Stimulated activated CD8-positive, alpha-beta memory T cell treated with anti-CD3 and anti-CD28 coated beads, Interleukin-7, amount 100 ng/mL, for 1 hour (primary cell): ENCODE measurements at places on chromosomes 2 and 18.

- no peak for DNase-seq
Observed at GRCh38 chr2:84801811-84802210, 79.1 kb downstream of the TRABD2A start.

- no peak for DNase-seq
Observed at GRCh38 chr18:5618047-5618688, 74.4 kb upstream of the EPB41L3 start.

DNA sequence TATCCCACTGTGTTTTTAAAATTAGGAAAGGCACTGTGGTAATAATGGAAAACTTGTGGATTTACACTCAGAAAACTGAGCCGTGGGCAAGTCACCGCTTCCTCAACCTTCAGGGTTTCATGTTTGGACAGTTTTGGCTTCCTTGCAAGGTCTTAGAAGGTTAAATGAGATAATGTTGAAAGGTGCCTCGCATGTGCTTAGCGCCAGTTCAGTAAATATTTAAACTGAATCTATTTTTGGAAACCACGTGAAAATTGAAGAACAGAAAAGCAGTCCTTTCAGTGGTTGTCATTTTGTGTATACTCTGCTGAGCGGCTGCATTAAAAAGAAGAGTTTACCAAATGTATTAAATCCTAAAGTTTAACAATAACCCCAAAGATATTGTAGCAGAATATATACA is 15.2 kb upstream of the AGAP1 start:
- DNase-seq = no peak

DNA sequence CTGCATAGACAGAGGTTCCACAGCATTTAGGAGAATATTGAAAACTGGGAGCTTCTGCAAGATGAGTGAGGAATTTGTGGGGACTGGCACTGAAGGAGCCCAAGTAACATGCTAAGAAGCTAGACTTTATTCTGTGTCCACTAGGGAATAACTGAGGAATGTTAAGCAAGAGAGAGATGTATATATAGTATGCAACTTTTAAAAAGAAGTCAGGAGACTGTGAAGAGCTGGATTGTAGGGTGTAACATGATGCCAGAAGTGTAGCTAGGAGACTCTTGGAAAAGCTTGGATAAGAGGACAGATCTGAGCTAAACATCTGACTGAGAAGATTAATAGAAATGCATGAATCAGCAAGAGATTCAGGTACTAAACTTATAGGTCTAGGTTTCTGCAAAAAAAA is 270.6 kb upstream of the MMADHC start:
- DNase-seq = no peak

DNA sequence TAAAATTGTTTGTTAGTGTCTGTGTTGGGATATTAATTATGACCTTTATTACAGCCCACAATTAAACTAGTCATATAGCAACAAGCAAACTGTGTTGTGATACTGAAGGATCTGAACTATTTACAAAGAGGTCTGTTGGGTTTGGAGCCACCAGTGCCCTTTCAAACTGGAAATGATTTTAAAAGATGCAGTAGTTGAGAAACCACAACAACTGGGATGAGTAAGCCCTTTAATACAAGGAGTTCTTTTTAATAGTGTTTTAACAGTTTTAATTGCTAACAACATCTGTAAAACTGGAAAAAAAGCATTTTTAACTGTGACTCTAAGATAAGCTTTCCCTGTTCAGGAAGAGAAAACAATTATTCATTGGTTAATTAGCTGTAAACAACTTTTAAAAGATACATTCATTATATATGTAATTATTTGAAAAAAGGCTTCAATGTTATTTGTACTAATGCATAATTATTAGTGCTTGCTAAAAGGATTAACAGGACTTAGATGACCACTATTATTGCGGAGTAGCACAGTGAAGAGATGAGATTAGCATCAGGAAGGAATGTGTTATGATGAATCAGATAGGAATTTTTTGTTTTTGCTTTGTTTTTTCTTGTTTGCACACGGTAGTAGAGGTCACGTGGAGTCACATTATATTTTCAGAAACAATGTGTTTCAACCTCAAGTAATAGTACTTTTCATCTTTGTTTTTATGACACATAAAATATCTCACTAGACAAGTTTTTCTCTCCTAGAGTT is 392.7 kb upstream of the FANCL start:
- no peak for DNase-seq

- DNase-seq = no peak
Observed at GRCh38 chr2:18588049-18588448, 1.3 kb downstream of the NT5C1B start.
